Activated naive CD4-positive, alpha-beta T cell treated with Interleukin-2 at 50 U/mL for 16 hours (primary cell): ENCODE measurements at places on chromosomes 6 and 20.

DNA sequence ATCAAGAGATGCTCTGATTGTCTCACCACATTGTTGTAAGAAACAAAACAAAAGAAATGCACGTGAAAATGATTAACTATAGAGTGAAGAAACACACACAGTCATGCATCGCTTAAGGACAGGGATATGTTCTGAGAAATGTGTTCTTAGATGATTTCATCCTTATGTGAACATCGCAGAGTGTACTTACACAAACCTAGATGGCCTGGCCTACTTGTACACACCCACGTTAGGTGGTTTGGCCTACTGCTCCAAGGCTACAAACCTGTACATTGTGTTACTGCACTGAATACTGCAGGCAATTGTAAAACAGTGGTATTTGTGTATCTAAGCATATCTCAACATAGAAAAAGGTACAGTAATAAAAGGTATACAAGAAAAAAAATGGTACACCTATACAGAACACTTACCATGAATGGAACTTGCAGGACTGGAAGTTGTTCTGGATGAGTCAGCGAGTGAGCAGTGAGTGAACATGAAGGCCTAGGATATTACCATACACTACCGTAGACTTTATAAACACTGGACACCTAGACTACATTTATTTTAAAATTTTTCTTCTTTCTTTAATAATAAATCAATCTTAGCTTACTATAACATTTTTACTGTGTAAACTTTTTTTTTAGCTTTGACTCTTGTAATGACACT lies 48.6 kb downstream of the FKBP5 start:
- DNase-seq, result no peak

DNA sequence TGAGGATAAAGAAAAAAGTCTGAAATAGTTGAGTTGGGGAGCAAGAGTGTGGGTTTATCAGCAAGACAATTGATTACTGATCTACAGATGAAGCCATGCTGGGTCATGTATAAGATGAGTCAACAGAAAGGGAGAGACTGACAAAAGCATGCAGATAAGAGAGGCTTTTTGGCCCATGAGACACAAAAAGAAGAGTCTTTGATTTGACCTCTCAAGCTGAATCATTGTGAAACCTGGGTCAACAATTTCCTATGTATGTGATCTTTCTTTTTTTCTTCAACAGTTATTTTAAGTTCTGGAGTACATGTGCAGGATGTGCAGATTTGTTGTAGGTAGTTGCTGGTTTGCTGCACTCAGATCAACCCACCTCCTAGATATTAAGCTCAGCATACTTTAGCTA lies 15.9 kb downstream of the RIMS1 start:
- no peak for DNase-seq

DNA sequence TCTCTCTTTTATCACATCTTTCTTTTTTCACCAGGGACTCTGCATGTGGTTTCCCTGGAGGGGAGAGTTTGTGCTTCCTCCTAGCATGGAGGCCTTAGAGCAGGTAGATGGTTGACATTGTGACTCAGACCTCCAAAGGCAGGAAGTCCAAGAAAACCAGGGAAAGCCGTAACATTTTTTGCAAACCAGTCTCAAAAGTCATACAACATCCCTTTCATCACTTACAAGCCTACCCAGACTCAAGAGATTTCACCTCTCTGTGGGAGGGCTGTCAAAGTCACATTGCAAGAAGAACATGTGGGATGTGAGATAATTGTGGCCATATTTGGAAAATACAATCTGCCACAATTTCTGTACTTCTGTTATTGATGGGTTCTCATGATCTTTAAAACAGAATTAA lies 46.2 kb downstream of the SNRNP48 start:
- DNase-seq, result no peak

DNA sequence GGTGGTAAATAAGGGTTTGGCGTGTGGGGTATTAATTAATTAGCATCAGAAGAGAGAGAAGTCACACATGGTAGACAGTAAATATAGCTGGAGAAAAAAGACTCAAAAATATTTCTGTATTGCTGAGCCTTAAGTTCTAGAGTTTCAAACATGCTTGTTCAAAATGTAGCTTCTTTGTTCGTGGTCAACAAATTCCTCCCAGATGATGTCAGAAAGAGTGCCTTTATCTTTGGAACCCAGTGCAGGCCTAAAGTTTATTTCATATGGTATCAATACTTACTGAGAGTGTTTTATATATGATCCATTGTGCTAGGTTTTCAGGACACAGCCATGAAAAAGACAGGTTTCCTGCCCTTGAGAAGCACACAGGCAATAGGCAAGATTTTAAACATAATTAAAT lies 18.3 kb downstream of the MARCKS start:
- DNase-seq, result no peak

- DNase-seq, result no peak
Measured at GRCh38 chr6:33998660-33999059, 147.2 kb downstream of the GRM4 start.

DNA sequence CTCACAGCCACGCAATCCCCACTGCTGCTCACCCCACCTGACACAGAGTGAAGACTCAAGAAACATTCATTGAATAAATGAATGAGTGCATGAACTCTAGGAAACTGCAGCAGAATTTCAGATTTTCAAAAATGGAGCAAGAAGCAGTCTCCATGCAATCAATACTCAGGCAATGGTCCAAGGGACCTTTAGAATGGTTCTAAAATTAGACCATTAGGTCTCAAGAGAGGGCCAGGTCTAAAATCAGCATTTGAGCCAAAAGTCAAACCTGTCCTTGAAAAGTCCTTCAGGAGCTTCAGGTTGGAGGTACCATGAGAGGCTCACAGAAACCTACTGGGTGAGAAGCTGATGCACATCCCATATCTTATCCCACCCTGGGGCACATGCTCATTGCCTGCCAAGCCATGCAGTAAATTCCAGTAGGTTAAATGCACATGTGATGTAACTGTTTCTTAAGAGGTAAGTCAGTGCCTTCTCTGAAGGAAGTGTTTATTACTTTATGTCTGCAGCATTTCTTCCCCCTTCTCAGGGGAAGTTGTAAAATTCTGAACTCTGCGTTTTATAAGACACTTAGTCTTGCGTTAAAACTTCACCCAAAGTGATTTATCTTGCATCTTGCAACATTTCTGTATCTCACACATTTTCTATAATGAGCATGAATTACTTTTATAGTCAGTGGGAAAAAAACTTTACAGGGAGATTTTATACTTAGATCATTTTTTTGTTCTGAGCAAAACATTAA lies 126.6 kb downstream of the ADAT2 start:
- no peak for DNase-seq

GRCh38 chr6:98272060-98272459 lies 562.3 kb upstream of the POU3F2 start:
- DNase-seq, result no peak
